ENCODE measurements at places on chromosomes 6 and 20.

- DNase-seq, result no peak
These were observed 612.3 kb upstream of the BTBD3 start for GRCh38 chr20:11305406-11305805.

DNA sequence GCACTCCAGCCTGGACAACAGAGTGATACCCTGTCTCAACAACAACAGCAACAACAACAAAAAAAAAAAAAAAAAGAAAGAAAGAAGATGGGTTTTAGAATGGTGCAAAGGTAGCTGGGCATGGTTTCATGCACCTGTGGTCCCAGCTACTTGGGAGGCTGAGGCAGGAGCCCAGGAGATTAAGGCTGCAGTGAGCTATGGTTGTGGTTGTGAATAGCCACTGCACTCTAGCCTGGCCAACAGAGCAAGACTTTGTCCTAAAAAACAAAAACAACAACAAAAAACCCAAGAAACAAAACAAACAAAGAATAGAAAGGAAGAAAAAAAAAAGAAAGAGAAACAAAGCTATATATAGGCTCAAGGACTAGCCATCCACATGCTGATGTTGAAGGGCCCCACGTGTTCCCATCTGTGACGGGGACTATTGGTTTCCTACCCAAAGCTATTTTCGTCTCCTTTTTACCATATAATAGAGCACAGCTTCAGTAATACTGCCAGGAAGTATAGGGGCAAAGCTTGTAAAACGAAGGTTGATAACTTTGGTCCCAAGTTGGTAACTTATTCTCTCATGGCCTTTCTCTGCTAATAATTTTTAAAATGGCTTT, 7.9 kb upstream of the EEF1E1 start:
- no peak for DNase-seq

DNA sequence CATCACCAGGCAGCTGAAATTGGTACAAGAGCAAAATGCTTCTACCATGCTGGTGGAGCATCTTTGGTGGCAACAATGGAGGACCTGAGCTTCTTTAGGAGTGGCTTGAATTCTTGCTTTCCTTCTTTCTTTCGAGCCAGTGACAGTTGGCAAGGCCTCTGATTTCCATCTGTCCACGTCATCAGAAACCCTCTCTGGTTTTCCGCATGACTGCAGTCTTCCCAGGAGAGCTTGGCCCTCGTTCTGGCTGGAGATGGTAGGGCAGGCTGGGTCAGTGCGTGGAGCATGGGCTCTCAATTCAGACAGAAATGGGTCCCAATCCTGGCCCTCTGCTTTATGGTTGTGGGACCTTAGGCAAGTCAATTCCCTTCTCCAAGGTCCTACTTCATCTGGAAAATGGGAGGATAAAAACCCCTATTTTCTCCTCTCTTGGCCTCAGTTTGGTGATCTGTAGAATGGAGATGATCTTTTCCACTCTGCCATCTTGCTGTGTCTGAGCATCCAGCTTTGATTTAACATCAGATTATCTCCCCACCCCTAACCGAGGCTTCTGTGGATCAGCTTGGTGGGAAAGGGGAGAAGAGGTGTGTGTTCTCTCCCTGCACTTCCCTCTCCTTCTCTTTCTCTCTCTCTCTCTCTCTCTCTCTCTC, 3.6 kb upstream of the BPIFB1 start:
- DNase-seq, result no peak

GRCh38 chr6:82906951-82907350, 158.7 kb downstream of the UBE3D start:
- peak; percentile 41 for DNase-seq

DNA sequence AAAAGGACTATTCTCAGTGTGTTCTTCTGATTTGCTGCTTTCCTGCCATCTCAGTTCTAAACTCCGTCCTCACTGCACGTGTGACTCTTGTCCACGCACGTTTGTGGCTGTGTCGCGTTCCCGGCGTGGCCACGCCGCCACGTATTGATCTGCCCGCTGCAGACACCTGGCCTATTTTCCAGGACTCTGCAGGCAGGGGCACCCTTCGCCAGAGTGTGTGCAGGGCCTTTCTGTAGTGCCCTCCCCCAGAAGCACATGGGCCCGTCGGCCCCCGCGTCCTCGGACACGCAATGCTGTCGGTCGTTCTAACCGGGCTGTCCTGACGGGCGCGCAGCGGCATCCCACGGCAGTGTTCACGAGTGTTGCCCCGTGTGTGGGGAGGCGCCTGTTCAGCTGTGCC, 87.6 kb downstream of the YTHDF1 start:
- no peak for DNase-seq

All from GM03348 (cell line).